Psoas muscle (tissue), 8 donors: ENCODE measurements at places on chromosomes 11 and 22. TPM values are rescaled to one million over a fixed set of nuclear protein-coding genes. Genes with fewer than 3 reads are reported as not detected.
A peak's percentile ranks its signal among the peaks of the same experiment; 100 is the strongest.

Gene FOLH1
- total RNA-seq: not detected

Gene OSBPL5
- 12.4 TPM for total RNA-seq

Gene OPCML
- not detected for total RNA-seq

Gene LIF
- not detected for total RNA-seq

Gene SPDYC
- not detected for total RNA-seq

Gene MS4A12
- total RNA-seq: not detected

Gene OR8B4
- not detected for total RNA-seq

Gene EPS8L2
- 1.2 TPM for total RNA-seq

Gene ELFN2
- total RNA-seq: not detected

Gene HPS4
- total RNA-seq: 12.5 TPM

DNA sequence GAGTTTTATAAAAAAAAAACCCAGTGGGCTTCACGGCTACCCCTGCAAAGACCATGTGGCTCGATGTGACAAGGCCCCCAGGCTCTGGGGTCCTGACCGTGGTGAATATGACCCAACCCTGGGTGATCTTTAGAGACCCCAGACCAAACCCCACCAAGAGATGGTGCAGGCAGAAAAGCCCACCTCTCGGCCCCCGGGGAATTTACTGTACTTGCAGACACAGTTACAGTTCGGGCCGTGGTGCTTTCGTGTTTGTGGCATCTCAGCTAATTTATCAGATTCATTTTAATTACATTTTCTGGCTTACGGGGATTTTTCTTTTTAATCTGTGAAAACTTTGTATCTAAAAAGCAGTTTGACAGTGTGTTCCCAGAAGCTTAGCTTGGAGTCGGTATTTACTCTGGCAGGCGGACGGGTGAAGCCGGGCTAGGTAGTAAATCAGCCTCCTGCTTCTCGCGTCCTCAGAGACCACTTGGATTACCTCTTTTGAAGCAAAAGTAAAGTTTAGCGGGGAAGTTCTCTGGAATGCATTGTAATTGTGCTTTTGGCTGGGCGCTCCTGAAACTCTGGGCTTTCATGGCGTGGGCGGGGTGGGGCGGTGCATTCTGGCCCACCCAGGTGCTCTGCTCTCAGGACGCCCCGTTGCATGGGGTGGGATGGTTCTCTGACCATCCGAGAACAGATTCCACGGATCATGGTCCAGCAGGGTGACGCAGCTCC lies 25.3 kb downstream of the ANO1 start:
- DNase-seq: peak; percentile 5

DNA sequence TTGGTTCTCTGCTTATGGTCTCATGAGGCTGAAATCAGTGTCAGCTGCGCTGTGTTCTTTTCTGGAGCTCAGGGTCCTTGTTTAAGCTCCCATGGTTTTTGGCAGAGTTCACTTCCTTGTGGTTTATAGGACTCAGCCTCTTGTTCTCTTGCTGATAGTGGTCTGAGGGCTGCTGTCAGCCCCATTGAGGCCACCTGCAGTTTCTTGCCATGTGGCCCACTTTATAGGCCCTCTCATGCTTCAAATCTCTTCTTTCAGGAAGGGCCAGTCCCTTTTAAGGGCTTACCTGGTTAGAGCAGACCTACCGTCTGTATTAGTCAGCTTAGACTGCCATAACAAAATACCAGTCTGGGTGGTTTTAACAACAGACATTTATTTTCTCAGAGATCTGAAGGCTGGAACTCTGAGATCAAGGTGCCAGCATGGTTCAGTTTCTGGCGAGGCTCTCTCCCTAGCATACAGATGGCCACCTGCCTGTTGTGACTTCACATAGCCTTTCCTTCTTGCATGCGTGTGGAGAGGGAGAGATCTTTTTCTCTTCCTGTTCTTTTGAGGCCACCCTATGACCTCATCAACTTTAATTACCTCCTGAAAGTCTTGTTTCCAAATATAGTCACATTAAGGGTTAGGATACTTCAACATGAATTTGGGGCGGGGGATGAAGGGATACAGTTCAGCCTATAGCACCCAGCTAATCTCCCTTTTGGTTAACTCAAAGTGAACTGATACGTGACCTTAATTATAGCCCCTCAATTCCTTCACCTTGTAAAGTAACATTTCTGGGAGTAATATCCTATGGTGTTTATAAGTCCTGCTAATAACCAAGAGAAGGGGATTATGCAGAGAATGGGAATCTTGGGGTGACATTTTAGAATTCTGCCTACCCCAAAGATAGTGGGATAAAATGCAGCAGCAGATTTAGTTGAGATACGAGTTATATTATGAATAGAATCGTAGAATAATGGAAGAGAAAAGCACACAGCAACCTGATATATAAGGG lies 131.8 kb downstream of the UVRAG start:
- DNase-seq: no peak

DNA sequence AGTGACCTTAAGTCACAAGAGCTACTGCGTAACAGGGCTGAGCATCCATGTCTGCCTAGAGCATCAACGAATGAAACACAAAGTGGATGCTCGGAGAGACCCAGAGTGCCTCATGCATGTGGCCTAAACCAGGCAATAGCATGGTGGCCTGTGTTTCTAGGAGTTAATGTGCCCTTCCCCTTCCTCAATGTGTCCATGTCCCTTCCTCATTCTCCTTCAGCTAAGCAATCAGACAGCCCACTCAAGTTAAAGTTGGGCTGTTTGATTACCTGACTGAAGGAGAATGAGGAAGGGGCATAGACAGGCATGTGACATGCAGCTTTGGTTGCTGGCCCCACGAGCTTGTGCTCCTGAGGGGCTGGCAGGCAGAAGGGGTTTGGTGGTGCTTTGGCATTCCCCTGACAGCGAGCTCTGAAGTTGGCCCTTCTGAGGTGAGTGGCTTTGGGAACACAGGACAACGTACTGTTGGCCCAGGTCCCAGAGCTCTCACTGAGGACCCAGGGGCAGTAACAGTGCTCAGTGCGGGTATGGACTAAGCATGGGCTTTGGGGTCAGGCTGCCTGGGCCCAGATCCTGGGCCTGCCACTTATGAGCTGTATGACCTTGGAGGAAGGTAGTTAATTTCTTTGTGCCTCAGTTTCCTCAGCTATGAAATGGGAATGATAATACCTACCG lies 46.7 kb downstream of the IRAG1 start:
- no peak for DNase-seq

GRCh38 chr11:96306071-96306470 lies 36.9 kb downstream of the MAML2 start:
- DNase-seq: no peak

GRCh38 chr11:114298710-114299109 lies 2.5 kb downstream of the NNMT start:
- DNase-seq: no peak

- DNase-seq: no peak
Observed at GRCh38 chr22:49620003-49620556, 207.6 kb downstream of the BRD1 start.

GRCh38 chr11:88849368-88849767 lies 216.4 kb downstream of the GRM5 start:
- DNase-seq: no peak

GRCh38 chr11:65032216-65032615 lies 5.0 kb downstream of the SNX15 start:
- no peak for DNase-seq

DNA sequence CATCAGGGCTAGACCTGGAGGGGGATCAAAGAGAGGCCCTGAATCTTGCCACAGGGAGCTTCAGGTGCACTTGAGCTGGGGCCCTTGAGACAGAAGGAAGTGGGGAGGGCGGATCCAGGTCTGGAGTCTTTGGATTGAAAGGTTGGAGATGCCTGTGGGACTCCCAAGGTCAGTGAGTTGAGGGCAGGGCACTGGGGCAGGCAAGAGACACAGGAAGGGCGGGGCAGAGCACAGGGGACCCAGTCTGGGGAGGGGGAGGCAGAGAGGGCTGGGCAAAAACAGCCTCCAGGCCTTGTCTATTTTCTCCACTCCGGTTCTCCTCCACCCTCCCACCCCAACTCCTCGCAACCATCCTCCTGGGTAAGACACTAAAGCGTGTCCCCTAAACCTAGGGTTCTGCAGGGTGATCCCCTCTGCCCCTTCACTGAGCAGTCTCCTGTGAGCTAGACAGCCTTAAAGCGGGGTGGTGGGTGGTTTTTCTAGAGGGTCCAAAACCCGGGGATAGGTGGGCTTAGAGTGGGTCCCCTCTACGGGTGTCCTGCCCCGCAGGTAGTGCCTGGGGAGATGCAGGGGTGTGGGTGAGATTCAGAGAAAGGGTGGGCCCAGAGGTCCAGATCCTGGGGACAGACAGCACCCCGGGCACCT lies 38.6 kb upstream of the CELSR1 start:
- DNase-seq: peak; percentile 44

DNA sequence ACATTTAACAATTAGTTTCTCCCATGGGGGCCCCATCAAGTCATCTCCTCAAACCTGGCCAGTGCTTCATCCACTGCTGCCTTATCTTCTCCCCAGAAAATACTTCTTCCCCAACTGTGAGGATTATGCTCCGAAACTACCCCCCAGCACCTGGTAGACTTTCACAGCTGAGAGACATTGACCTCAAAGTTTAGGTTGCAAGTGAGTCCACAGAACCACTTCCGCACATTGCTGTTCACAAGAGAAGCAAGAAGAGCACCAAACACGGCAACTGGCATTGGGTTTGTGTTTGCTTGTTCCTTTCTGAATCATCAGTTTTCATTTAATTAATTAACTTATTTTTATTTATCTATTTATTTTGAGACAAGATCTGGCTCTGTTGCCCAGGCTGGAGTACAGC lies 6.1 kb downstream of the MCHR1 start:
- no peak for DNase-seq

DNA sequence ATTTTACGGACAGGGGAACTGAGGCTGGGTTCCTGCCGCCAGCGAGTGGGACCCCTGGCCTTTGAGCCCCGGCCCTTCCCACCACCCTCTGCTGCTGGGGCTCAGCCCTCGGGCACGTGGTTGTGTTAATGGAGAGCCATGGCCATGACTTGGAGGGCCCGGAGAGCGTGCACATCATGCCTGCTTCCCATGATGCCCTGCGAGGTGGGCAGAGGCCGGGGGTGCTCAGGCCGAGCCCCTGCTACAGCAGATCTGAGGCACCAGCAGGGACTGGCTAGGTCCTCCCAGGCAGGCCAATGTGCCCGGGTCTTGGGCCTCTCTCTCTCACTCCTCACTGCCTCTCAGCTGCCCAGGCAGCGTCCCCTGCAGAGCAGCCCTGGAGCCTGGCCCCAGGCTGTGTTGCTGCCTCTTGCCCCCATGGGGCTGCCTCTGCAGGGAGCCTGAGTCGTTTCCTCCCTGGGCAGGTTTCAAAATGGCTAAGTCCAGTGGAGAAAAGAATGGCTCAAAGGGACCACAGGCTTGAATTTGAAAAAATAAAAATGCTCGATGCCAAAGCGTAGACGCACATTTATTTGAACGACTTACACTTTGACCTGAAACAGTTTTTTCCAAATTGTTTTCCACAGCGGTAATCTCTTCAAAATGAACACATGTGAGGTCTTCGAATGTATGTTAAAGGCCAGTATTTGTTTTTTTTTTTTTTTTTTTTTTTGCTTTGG lies 72.6 kb upstream of the CLDN5 start:
- no peak for DNase-seq

- DNase-seq: peak; percentile 89
Observed at GRCh38 chr11:126317756-126318573, 14.1 kb downstream of the DCPS start.

- no peak for DNase-seq
Observed at GRCh38 chr11:119342023-119342300, 1.3 kb upstream of the C1QTNF5 start.

- peak; percentile 47 for DNase-seq
Observed at GRCh38 chr11:64762674-64763525, 3.1 kb upstream of the PYGM start.

DNA sequence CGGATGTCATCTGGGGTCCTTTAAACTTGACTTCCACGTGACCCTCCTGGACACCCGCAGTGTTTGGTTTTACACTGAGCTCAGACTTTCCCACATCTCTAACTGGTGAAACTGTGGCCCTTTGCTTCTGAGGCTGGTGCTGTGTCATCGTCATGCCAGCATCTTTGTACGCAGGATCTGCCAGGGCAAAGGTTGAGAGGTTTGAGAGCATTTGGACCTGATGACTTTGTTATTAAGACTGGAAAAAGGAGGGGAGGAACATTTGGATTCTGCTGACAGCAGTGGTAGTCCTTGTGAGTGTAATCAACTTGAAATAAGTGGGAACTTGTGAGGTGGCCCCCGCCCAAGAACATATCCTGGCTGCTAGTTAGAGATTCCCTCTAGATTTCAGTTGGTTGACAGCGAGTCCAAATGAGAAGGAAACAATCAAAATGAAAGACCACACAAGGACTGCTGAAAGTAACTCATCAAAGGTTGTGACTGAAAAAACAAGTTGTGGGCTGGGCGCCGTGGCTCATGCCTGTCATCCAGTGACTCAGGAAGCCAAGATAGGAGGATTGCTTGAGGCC lies 102.5 kb downstream of the KIAA1671 start:
- no peak for DNase-seq

- DNase-seq: no peak
Observed at GRCh38 chr22:36185828-36186624, 15.6 kb downstream of the APOL4 start.

DNA sequence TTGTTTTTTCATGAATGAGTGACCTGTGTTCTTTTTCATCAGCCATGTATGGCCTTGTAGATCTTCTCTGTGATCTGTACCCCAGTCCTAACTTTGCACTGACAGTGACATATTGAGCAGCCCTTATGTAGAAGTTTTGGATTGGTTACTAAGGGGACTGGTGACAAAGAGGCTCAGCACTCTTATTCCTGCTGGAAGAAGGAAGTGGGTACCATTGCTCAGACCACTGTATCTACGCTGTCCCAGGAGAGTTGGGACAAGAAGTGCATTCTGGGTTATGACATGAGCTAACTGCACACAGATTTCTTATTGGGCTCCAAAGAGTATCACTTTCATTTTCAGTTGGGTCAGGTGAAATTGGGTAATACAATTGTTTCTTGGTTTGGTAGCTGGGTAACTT lies 107.8 kb upstream of the RASSF10 start:
- no peak for DNase-seq

GRCh38 chr11:61315260-61315659 lies 17.6 kb downstream of the DDB1 start:
- DNase-seq: no peak

- no peak for DNase-seq
Observed at GRCh38 chr22:43109921-43110443, 568 bp upstream of the BIK start.

GRCh38 chr11:111379602-111380136 lies 594 bp upstream of the POU2AF1 start:
- no peak for DNase-seq

GRCh38 chr22:28604966-28605761 lies 74.5 kb downstream of the TTC28 start:
- no peak for DNase-seq

DNA sequence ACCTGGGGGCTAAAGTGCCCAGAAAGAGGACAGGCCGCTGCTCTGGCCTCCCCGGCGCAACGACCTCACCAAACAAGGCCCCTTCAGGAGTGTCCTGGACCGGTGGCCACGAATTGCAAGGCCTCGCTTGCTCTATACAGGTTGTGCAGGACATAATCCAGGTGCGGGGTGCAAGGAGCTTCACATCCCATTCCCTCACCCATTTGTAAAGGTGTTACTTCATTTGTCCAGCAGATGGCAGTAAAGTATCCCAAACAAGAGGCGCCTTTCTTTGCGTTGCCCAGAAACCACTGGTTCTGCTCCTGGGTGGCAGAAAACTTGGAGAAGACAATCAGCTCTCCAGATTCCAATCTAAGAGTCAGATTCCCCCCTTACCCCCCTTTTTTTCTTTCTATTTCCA lies 35.9 kb upstream of the PRDM11 start:
- peak; percentile 45 for DNase-seq
